AG08396 (cell line): ENCODE measurements at places on chromosomes 3 and 15.

GRCh38 chr3:160099834-160100233, 111.2 kb downstream of the IL12A start:
- no peak for DNase-seq

DNA sequence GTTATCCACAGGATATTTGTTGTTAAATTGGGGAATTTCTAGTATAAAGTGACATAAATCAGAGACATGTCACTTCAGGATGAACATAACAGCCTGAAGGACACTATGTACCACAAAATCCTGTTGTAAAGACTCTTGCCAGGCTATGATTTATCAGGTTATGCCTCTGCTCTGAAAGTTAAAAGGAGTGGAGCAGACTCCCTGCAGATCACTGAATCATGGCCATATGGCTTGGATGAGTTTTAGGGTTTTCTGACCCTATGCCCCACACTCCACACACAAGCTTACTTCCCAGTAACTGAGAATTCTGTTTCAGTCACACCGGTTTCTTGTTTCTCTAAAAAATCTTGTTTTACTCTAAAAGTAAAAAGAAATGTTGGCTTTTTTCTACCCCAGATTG, 869.4 kb downstream of the NAALADL2 start:
- DNase-seq = no peak

DNA sequence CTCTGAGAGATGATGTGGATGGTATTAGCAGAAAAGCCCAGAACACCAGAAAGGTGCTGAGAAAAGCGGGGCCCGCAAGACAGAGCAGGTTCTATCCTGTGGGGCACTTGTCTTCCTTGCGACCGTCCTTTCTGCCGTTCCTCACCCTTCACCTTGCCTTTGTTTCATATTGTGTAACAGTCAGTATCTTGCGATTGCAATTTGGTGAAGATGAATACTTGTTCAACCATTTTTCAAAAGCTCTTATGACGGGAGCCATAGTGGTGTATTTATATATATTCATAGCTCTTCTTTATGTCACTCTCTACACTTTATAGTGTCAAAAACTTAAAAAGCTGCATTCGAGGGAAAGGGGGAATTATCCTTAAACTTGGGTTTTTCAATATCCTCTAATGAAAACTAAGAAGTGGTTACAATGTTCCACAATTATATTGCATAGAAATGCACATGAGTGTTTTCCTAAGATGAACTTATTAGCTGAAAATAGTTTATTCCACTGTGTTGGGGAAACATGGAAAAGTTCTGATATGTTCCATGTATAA, 797 bp downstream of the MAP3K13 start:
- DNase-seq = no peak

- peak; percentile 21 for DNase-seq
Observed at GRCh38 chr3:62873451-62873760, 1.8 kb downstream of the CADPS start.

GRCh38 chr15:52100807-52101442, 11.7 kb downstream of the BCL2L10 start:
- DNase-seq = peak; percentile 59

- DNase-seq = no peak
Observed at GRCh38 chr15:66411190-66411589, 24.5 kb downstream of the MAP2K1 start.

GRCh38 chr3:39809181-39809994, at the start of gene MYRIP:
Gene MYRIP (plus strand): TSS chr3:39809609. CDS start chr3:39900817, 91,208 bp downstream.
- peak; percentile 51 for DNase-seq

DNA sequence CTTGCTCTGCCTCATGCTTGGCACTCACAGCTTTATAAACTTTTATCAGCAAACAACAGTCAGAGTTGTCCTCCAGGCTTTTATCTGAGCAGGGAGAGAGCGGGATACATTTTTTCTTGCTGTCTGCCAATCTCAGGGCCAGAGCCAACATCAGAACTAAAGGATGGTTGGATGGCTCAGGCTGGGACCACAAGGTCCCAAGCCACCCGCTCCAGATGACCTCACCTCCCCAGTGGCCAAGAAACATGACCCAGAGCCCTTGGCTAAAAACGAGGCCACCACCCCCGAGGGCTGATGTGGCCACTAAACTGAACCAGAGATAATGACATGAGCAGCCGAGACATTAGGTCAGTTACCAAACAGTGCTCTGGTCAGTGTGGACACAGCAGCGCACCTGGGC, 18.8 kb upstream of the SPATA12 start:
- DNase-seq = no peak

DNA sequence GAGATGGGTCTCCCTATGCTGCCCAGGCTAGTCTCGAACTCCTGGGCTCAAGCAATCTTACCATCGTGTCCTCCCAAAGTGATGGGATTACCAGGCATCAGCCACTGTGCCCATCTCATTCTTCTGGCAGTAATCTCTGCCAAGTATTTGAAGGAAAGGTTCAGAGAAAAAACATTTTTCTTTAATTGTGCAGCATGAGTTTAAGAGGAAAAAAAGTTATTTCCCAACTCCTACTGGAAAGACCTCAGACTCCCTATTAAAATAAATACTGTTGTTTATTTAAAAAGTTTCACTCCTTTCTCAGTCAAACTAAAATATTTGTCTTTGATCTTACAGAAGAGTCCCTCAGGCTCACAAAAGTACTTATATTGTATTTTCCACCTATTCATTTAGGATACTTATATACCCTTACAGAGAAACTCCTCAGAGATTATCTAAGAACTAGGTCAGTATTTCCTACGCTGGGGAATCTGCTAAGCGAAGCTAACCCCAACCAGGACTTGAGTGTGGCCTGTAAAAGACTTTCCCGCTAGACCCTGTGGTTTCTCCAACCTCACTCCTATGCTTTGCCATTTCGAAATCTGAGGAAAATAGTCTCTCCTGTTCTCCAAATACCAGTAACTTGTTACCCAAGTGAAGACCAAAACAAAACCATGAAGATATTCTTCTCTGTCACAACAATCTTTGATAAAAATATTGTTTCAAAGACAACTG, 28.7 kb downstream of the WWTR1 start:
- DNase-seq = no peak

- DNase-seq = no peak
Observed at GRCh38 chr3:111956995-111957734, 21.7 kb upstream of the ABHD10 start.

GRCh38 chr15:83653639-83654378, at the start of gene ADAMTSL3:
Gene ADAMTSL3 (plus strand): TSS chr15:83654123. CDS start chr15:83655762, 1,639 bp downstream.
- DNase-seq = peak; percentile 84

GRCh38 chr3:108403686-108404345, 106.6 kb downstream of the MYH15 start:
- DNase-seq = no peak

DNA sequence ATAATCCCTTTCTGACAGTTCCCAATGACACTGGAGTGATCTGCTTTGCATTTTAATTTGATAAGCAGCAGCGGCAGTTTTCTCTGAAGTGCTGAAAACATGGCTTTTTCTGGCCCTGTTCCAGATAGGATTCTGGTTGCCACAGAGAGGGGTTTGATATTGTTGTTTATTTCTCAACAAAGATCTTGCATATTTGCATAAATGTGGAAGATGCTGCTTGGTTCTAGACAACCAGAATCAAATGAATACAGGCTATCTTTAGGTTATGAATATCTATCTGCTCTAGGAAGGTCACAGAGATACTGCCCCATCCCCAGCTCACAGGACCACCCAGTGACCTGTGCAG, 137.1 kb downstream of the ZNF609 start:
- no peak for DNase-seq

DNA sequence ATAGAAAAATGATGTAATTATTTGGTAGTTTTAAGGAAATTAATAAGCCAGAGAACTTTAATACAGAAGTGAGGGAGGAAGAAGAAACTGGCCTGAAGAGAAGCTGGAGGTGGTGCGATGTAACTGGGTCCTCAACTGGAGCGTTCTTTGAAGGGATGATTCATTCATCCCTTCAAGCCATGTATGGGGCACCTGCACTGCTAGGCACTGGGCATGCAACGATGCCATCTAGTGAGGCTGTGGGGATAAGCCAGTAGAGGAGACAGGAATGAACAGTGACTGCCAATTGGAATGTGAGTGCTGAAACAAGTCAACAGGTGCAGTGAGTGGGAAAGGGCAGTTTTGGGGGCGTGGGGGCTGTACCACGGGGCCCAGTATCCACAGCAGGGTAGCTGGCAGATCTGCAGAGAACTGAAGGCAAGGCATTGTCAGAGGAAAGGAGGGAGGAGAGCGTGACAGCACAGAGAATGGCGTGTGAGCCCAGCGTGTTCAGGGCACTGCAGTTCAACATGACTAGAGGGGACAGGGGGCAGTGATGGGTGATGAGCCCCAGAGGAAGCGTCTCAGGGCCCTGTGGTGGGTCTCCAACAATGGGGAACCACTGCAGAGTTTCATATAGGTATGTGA, 3.8 kb upstream of the KIF23 start:
- no peak for DNase-seq

DNA sequence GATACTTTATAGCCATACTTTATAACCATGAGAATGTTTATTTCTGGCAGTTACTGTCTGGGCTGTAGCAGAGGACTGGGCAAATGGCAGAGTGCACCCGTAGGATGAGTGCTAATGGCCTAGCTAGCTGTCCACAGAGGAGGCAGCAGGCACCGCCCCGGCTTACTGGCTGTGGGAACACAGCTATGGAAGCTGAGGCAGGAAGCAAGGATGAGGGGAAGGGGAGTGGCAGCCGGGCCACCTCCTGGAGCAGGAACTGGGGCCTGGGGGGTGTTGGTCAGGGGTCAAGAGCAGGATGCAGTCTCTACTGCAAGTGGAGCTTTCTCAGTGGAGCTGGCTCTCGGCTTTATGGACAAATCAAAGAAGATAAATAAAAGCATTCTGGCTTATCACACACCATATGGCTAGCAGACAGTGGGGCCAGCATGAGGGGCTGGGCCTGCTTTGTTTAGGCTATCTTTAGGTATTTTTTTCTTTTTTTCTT, 316.8 kb upstream of the CTDSPL start:
- DNase-seq = no peak

- no peak for DNase-seq
Observed at GRCh38 chr15:31455499-31455898, 128.9 kb downstream of the KLF13 start.

DNA sequence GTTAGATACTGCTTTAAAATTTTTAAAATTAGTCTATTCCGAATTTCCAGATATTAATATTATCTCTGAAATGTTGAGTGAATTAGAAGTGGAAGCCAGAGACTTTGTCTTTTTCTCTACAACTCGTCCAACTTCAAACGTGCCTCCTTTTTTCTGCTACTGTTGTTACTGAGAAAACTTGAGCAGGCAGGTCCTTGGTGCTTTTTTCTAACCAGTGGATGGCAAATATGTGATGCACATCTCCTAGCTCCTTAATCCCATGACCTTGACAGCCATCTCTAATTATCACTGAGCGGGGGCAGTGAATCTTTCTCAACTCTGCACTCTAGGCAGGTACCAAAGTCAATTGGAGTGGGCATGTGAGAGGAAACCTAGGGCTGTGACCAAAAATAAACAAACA, 50.7 kb downstream of the FNDC3B start:
- no peak for DNase-seq

GRCh38 chr3:69761896-69762767, 22.9 kb downstream of the MITF start:
- peak; percentile 40 for DNase-seq

DNA sequence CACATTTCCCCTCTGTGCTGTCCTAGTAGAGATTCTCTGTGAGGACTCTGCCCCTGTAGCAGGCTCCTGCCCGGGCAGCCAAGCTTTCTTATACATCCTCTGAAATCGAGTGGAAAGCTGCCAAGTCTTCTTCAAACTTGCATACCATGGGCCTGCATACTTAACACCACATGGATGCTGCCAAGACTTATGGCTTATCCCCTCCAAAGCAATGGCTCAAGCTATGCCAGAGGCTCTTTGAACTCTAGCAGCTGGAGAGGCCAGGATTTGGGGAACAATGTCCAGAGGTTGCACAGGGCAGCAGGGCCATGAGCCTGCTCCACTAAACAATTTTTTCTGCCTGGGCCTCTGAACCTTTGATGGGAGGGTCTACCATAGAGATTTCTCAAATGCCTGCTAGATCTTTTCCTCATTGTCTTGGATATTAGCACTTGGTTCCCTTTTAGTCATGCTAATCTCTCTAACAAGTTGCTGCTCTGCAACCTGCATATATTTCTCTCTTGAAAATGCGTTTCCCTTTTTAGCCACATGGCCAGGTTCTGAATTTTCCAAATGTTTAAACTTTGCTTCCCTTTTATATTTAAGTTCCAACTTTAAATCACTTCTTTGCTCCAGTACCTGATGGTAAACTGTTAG, 6.1 kb upstream of the PLSCR4 start:
- DNase-seq = no peak

GRCh38 chr3:159761848-159762635, 226.6 kb upstream of the IL12A start:
- DNase-seq = no peak

DNA sequence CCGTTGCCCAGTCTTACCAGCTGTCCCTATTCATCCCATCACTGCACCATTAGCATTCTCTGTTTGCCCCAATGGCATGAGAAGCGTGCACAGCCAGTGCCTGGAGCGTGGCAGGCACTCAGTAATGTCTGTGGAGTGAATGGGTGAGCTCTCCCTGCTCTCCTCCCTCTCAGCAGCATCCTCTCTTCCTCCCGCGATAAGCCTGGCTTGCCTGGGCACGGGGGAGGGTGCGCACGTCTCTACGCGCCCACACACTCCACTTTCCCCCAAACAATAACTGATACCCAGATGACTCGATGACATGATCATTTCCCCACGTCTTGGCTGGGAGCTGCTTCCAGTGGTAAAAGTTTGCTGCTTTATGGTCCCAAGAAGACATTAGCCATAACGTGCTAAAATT, 81.8 kb upstream of the LINGO1 start:
- no peak for DNase-seq

GRCh38 chr3:124846189-124846588, 41.0 kb downstream of the ITGB5 start:
- DNase-seq = peak; percentile 49

- no peak for DNase-seq
Observed at GRCh38 chr3:21174461-21174860, 576.5 kb downstream of the ZNF385D start.

- peak; percentile 53 for DNase-seq
Observed at GRCh38 chr15:60859996-60860494, 369.1 kb downstream of the RORA start.

DNA sequence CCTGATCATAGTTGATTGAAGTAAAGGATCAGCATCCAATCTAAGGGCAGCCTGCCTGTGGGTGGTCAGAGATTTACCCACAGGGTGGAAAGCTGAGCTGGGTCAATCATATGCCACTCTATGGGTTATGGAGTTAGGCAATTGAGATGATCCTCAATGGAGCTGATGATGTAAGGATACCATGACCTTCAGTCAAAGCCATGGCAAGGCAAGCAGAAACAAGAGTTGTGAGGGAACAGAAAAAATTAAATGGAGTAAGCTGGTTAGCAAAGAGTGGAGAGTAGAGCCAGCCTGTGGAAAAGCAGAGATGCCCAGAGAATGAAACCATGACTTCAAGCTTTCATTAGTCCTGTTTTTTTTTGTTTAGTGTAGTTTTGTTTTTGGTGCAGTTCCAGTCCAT, 5.7 kb upstream of the IQGAP1 start:
- no peak for DNase-seq

DNA sequence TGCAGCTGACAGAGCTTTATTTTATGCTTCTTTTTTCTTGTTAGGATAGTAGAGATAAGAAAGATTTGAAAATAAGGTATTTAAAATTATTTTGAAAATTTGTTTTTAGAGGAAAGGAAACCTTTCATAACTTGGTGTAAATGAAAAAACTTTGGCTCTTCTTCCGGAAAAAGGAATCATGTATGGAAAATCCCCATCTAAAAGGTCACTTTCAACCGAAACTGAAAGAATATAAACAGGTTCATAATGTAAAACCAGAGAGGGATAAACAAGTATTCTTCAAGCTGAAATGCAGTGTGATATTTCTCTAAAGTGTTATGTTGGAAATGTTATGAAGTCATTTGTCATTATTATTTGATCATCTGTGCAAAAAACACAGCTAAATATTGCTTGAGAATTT, 246.8 kb downstream of the NFKBIZ start:
- no peak for DNase-seq
